ENCODE measurements at places on chromosomes 6 and 20.

DNA sequence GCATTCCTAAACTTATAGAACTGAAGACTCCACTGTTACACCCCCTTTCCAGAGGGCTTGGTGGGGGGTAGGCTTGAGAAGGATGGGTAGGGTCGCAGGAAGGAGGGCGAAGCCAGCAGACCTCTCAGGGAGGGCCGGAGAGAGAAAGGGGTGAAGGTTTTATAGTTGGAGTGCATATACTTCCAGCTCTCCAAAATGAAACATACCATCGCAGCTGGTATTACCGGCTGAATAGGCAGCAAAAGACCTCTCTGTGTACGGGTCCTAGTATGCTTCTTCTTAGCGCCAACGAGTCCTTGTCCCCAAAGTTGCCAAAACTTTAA lies 1.0 kb upstream of the VGLL2 start:
- DNase-seq: no peak

DNA sequence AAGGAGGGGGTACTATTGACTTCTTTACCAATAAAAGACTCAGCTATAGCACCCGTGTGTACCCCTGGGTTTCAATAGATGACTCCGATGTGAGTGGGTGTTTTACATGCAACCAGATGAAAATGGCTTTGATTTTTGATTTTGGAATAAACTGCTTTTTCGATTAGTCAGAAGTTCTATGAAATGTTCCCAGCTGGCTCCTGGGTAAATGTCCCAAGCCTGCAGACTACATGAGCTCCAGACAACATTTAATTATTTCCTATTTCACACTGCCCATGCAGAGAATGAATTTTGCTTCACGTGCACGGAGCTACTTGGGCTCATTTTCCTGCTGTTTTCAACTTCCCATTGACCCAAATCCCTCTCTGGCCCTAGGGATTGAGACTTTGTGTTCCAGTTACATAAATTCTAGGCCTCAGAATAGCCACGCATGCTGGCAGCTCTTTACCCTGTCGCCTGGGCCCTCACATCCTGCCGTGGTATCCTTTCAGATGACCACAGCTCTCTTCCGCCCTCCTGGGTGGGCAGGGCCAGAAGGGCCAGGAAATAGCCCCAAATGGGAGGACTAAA lies 59.7 kb downstream of the GPR6 start:
- no peak for DNase-seq

DNA sequence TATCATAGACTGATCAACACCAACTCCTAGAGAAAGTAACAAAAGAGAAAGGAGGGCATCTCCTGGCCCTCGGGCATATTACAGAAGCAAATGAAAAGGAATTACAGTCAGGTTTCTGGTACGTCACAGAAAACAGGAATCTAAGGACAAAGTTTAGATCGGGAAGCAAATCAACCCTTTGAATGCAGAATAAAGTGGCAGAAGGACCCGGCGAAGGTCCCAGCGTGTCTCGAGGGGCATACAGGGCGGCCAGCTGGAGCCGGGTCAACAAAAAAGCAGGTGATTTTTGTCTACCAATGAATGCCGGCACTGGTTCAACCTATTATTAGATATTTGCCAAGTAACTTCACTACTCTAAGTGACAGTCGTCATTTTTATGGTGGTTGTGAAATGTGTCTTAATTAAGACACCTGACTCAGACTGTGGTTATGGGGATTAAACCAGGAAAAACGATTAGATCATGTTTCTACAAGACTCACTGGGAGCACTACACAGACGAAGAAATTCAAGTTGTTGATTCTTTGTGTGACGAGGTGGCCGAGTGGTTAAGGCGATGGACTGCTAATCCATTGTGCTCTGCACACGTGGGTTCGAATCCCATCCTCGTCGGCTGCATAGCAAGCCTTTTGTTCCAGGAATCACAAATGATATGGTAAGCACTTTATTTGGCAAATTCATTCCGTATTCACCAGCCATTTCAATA lies 12.4 kb upstream of the ZSCAN9 start:
- peak; percentile 79 for DNase-seq

DNA sequence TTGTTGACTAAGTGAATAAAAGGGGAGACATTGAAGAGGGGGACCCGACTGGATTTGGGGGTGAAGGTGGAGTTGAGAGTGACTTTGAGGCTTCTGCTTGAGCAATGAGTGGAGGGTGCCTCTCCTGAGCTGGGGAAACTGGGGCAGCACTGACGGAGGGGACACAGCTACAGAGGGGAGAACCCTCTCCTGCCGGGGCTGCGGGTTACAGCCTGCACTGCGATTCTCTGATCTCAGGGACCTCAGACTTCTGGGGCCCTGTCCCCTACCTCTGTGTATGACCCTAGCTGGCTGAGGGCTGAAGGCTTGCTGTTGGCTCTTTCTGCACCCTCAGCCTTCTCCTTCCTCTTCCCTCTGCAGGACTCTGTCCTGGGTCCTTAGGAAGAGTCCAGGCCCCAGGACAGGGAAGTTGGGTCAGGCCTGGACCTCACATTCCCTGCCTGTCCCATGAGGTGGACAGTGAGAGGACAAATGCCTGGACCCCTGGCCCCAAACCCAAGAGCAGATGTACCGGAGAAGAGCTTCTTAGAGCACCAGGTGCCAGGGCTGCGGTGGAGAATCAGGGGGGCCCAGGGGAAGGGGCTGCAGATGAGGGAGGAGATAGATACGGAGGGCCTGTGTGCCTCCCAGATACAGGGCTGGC lies 13.7 kb upstream of the FAM110A start:
- no peak for DNase-seq

GRCh38 chr6:2232445-2232844 lies 13.0 kb downstream of the GMDS start:
- no peak for DNase-seq

GRCh38 chr20:44131704-44132103 lies 55.3 kb downstream of the JPH2 start:
- DNase-seq: no peak

GRCh38 chr6:2244261-2245102 lies 923 bp downstream of the GMDS start:
- no peak for DNase-seq

DNA sequence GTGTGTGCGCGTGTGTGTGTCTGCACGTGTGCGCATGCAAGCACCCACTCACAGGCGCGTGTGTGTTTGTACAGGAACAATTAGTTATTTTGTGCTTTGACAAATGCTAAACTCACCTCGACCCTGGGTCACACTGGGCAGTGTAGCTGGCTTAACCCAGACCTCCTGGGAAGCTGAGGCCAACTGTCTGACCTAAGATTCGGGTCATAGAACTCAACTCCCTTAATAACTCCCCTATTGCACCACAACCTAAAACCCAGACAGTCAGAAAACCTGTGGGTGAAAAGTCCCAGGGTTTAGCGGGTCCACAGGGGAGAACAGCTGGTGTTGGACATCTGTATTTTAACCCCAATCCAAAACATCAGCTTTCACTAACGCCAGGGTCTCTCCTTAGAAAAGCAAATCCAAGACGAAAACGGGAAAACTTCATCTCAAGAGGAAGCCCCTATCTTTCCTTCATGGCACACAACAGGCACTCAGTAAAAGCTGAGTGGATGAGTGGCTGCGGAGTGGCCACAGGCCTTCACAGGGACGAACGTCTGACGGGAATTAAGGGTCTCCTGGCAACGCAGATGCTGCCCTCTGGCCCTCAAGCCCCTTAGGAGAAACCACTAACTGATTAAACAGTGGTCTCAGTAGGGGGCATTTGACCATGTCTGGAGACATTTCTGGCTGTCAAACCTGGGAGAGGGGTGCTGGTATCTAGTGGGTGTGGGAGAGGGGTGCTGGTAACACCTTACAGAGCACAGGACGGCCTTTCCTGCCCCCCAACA lies 4.5 kb downstream of the PMEPA1 start:
- DNase-seq: no peak

GRCh38 chr6:107124934-107125348 lies 9.6 kb upstream of the BEND3 start:
- no peak for DNase-seq

- no peak for DNase-seq
These were observed 13.5 kb downstream of the EYA4 start for GRCh38 chr6:133254552-133255228.

GRCh38 chr6:80608881-80609280 lies 502.4 kb downstream of the BCKDHB start:
- DNase-seq: no peak

GRCh38 chr20:62216636-62217566 lies 3.2 kb downstream of the HRH3 start:
- no peak for DNase-seq

GRCh38 chr6:34657307-34657978 lies 39.1 kb downstream of the ILRUN start:
- no peak for DNase-seq

GRCh38 chr20:8413691-8414090 lies 281.6 kb downstream of the PLCB1 start:
- no peak for DNase-seq

DNA sequence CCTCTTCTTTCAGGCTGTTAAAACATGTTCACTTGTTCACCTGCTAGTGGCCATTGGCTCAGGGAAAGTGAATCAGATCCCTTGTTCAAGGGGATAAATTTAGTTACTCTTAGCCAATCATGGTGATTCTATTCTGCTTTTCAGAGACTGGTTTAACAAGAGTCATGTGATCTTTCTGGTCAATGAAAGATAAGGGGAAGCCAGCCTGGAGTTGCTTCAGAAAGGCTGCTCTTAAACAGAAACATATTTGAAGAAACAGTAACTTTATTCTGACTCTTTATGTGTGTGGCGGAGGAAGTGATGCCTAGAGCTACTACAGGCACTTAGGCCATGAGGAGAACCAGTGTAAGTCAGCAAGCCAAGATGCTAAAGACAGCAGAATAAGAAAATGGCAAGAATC lies 28.1 kb upstream of the AHI1 start:
- DNase-seq: no peak

GRCh38 chr6:107033126-107033525 lies 5.1 kb downstream of the MTRES1 start:
- DNase-seq: no peak

- DNase-seq: no peak
These were observed 197.6 kb downstream of the PRL start for GRCh38 chr6:22099231-22099630.

DNA sequence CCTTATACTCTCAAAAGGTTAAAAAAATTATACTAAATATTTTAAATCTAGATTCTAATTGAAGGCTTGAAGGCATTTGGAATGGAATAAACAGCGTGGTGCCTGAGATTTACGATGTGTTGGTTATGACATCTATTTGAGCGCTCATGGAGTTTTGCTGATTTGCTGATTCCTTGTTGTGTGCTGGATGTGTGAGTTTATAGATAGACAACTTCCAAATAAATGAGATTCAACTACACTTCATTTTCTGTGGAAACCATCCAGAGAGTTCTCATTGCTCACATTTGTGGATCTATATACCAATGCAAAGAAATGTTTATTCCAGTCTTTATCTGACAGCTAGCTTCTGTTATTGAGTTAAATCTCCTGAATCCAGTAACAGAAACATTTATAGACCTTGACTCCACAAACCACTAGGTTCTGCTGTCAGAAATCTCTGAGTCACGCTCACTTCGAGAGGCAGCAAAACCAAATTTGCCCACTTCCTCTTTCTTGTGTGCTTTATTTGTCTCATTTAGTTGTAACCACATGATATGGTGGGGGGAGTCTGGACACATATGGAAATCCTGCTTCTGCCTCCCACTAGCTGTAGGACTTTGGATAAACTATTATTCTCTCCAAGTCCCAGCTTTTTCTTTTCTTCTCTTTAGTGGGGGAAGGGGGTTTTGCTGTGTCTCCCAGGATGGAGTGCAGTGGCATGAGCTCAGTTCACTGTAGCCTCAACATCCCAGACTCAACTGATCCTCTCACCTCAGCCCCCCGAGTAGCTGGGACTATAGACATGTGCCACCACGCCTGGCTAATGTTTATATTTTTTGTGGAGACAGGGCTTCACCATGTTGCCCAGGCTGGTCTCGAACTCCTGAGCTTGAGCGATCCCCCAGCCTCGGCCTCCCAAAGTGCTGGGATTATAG lies 54.5 kb downstream of the IPCEF1 start:
- peak; percentile 39 for DNase-seq

DNA sequence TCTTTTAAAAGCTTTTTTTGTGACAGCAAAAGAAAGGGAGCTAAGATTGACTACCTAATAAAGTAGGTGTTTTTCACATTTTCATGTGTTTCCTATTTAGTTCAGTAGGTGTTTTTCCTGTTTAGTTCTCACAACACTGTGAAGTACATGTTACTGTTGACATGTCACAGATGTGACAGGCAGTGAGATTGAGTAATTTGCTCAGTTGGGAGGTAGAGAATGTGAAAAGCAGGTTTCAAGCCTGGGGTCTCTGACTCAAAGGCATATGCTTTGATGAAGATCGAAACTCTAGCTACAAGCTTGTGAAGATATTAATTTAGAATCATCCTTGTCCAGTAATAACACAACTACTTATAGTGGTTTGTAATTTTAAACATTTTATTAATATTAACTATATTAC lies 43.1 kb downstream of the SLX4IP start:
- DNase-seq: no peak

DNA sequence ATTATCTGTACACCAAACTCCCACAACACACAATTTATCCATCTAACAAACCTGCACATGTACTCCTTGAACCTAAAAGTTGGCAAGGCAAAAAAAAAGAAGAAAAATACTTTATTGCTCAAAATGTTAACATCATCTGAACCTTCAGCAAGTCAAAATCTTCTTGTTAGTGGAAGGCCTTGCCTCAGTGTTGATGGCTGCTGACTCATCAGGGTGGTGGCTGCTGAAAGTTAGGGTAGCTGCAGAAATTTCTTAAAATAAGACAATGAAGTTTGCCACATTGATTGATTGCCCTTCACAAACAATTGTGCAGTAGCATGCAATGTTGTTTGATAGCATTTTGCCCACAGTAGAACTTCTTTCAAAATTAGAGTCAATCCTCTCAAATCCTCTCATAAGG lies 2.7 kb upstream of the WFDC11 start:
- DNase-seq: no peak

GRCh38 chr20:17611540-17612286 lies 41.8 kb downstream of the DSTN start:
- DNase-seq: no peak

DNA sequence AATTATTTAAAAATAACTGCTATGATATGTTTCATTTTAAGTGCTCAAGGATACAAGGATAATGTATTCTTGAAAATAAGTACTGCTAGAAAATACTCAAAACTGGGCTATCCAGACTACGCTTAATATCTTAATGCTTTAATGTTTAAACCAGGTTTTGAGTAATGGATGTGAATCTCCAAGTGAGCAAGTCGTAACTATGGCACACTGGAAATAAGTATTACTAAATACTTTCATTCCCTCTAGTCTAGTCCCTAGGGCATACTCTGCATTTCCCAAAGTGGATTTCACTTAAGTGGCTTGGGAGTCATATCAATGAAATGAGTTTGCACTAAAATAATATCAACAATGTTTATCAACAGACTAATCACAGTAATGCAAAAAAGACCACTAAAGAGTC lies 48.1 kb downstream of the HMGCLL1 start:
- no peak for DNase-seq

DNA sequence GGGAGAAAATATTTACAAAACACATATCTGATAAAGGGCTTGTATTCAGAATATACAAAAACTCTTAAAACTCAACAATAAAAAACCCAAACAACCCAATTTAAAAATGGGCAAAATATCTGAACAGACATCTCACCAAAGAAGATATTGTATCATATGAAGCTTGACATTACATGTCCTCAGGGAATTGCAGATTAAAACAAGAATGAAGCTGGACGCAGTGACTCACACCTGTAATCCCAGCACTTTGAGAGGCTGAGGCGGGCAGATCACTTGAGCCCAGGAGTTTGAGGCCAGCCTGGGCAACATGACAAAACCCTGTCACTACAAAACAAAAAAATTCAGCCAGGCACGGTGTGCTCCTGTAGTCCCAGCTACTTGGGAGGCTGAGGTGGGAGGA lies 135.4 kb upstream of the AKIRIN2 start:
- DNase-seq: no peak

All from stimulated activated CD4-positive, alpha-beta T cell treated with anti-CD3 and anti-CD28 coated beads, Interleukin-15, amount 100 ng/mL, for 24 hours (primary cell).